Aorta (tissue), 5 donors: ENCODE measurements at places on chromosomes 13 and 19. TPM values are rescaled to one million over a fixed set of nuclear protein-coding genes. Genes with fewer than 3 reads are reported as not detected.
A peak's percentile ranks its signal among the peaks of the same experiment; 100 is the strongest.

PRKCG gene
- 1.2 TPM for total RNA-seq

AMER2 gene
- not detected for total RNA-seq

DNA sequence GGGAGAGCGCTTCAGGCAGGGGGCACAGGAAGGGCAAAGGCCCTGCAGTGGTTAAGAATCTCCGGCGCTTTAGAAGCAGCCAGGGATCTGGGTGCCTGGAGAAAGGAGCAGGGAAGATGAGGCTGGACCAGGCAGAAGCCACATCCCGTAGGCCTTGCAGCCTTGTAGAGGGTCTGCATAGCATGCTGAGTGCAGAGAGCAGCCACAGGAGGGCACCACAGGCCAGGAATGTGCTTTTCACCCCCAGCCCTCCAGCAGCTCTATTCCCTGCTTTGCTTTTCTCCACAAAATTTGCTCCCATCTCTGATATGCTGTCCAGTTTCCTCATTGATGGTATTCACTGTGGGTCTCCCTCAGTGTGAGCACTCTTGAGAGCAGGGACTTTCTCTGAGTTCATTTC, 5.7 kb downstream of the WDR62 start:
- no peak for DNase-seq

GRCh38 chr13:112003941-112004340, 63.0 kb upstream of the SOX1 start:
- no peak for DNase-seq

- peak; percentile 30 for DNase-seq
Observed at GRCh38 chr19:58350001-58350861, 3.1 kb downstream of the A1BG start.

LILRA5 gene
- 10.8 TPM for total RNA-seq

- DNase-seq, result no peak
Observed at GRCh38 chr13:80955501-80955900, 614.6 kb upstream of the SPRY2 start.
